GM12865 (cell line): ENCODE measurements at places on chromosomes 3 and 15.

DNA sequence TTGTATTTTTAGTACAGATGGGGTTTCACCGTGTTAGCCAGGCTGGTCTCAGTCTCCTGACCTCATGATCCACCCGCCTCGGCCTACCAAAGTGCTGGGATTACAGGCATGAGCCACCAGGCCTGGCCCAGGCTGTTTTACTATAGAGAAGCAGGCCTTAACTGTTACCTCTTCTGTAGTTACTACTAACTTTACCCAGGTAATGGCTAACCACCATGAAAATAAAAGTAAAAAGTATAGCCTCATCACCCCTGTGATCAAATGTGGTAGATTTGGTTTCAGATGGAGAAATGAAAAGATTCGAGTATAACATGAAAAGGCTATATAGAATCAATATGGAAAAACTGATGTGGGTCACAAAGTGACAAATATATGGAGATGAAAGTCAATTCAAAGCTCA is 210.1 kb downstream of the CD47 start:
- DNase-seq: no peak

- no peak for DNase-seq
Observed at GRCh38 chr3:130395916-130396315, 50.4 kb downstream of the COL6A5 start.

DNA sequence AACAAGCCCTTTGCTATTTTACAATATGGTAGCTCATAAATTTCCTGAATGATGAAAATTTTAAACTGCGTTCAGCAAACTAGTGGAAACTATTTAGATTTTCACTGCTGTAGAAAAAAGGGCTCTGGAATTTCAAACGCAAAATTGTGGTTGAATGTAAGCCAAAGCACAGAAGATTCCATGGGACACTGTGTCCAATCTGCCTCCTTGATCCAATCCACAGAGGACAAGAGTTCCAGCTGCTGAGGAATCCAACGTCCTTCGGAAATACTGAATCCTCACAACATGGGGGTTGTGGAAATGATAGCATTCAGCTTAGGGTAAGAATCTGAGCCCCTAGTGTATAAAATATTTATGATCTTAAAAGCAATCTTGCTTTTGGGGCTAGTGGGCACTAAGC is 161.0 kb downstream of the PLD1 start:
- no peak for DNase-seq

- DNase-seq: no peak
Observed at GRCh38 chr3:20857636-20858035, 671.6 kb upstream of the SGO1 start.

GRCh38 chr3:149588909-149589308 is 68.9 kb downstream of the WWTR1 start:
- no peak for DNase-seq

GRCh38 chr3:22729981-22730380 is 473.1 kb upstream of the UBE2E2 start:
- DNase-seq: peak; percentile 7

DNA sequence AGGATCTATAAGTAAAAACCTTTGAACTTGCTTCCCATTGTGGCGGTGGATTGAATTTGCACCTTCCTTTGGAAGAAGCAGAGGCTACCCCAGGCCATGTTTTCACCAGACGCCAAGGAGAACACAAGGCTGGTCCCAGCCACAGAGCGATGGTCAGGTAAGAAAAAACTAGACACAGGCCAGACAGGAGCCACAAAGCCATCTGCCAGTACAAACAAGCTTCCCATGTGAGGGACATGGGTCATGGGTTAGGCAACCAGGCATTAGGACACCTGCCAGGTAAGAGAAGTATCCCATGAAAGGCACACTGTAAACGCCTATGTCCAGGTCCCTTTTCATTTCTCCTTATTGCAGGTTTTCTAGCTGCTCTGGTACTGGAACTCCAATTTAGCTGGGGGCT is 190.2 kb downstream of the KLF13 start:
- no peak for DNase-seq

DNA sequence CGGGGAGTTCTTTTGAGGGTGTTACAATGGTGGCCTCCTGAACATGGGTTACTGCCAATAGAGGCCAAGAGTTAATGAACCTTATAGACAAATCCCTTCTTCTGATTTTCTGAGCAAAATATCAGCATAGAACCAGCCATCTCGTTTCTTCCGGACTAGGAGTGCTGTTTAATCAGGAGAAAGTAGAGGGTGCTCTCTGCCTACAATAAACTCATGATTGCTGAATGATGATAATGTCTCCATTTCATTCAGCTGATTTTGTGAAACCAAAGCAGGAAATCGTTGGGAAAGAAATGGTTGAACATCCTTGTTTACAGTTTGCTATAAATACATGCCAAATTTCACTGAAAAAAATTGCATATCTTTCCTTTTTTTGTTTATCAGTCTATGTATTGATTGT is 142.8 kb upstream of the PLSCR5 start:
- DNase-seq: no peak

GRCh38 chr3:64053581-64053980 is 30.3 kb upstream of the PSMD6 start:
- no peak for DNase-seq

DNA sequence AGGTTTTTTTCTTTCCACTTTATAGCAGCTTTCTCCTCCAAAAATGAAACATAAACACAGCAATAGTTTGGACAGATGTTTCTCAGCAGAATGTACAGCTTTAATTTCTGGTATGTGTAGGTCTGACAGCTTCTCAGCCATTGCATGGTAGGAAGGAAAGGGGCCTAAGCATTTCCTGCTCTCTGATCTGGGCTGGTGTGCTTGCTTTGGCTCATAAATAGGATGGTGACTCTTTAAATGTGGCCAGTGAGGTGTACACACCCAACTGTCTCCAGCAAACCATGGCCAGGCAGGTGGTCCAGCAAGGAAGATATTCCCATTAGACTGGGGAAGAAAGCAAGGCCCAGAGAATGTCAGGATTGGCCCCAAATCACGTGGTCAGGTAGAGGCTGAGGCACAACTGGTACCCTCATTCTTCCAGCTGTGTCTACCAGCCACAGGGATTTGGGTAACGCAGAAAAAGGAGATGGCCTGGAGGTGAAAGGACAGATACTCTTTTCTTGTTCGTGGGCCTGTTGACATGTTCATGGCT is 52.1 kb downstream of the ITGA11 start:
- no peak for DNase-seq

- DNase-seq: no peak
Observed at GRCh38 chr15:99138491-99138982, 33.7 kb downstream of the SYNM start.

DNA sequence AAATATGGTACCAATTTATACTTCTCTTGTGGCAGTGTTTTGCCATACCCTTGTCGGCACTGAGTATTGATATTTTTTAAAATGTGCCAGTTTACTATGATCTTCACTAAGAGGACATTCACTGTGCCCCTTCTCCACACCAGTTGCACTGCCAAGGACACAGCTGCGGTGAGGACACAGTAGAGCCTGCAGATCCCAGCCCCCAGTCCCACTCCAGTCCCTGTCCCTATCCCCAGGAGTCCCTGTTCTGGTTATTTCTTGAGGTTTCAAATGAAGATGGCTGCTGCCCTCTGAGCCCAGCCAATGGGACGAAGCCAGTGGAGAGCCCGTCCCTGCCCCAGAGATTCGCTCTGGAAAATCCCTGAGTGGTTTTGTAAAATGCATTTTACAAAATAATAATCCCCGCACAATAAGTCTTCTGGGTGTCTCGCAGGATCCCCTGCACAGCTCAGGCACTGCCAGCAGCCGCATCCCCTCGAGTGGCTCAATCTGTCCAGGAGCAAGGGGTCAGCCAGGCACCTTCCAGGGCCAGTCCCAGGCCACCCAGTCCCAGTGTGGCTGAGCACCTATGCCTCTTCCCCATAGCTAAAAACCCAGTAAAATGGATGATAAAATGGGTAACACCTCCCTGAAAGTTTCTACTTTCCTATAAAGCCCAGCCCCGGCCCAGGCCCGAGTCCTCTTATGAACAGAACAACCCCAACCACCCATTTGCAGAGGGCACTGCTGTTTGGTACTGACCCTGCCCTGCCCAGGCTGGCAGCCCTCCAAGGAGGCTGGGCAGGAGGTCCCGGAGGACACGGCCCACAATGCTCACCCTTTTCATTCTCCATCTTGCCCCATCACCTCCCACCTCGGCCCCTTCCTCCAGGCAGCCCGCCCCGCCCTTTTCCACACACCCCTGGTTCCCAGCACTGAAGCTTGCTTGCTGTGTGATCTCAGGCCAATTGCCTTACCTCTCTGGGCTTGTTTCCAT is 91.1 kb downstream of the VGLL4 start:
- DNase-seq: no peak
